ENCODE measurements at places on chromosomes 12 and 14. TPM values are rescaled to one million over a fixed set of nuclear protein-coding genes. Genes with fewer than 3 reads are reported as not detected.

Gene SERPINA10
- total RNA-seq: not detected

Gene MGAT4C
- total RNA-seq: 1.0 TPM

Gene INSM2
- total RNA-seq: not detected

Gene GPATCH2L
- 40.2 TPM for total RNA-seq

Gene TMPRSS12
- total RNA-seq: not detected

Gene SMIM41
- total RNA-seq: not detected

Gene SPTB
- 312 TPM for total RNA-seq

Gene A2ML1
- not detected for total RNA-seq

Gene PLEKHG7
- 0.52 TPM for total RNA-seq

Gene DLGAP5
- 4.2 TPM for total RNA-seq

Gene GPR84
- total RNA-seq: not detected

Gene AJUBA
- 77.8 TPM for total RNA-seq

Gene TAS2R7
- total RNA-seq: not detected

Gene HCAR2
- total RNA-seq: 1.6 TPM

Gene PRPH
- 2.6 TPM for total RNA-seq

Gene P3H3
- total RNA-seq: 19.8 TPM

Gene KLRC4
- not detected for total RNA-seq

Gene DDX23
- 56.9 TPM for total RNA-seq

Gene AQP2
- total RNA-seq: not detected

Gene SSPN
- total RNA-seq: 56.9 TPM

Gene SYCP3
- not detected for total RNA-seq

Gene ENDOU
- total RNA-seq: 1.0 TPM

Gene CNTN1
- total RNA-seq: 27.1 TPM

Gene MIP
- total RNA-seq: not detected

Gene ACYP1
- total RNA-seq: 8.4 TPM

Gene CCDC177
- total RNA-seq: not detected

Gene BATF
- total RNA-seq: 1.0 TPM

Gene SERPINA9
- not detected for total RNA-seq

Gene C12orf43
- total RNA-seq: 8.4 TPM

Gene SIRT4
- total RNA-seq: 3.7 TPM

Gene OTUB2
- 1.0 TPM for total RNA-seq

Gene FAM90A1
- total RNA-seq: 0.52 TPM

Gene OAS2
- 6.8 TPM for total RNA-seq

Gene BIN2
- 3.1 TPM for total RNA-seq

Gene KRT3
- total RNA-seq: not detected

Gene ANKRD9
- total RNA-seq: 9.4 TPM

Gene SLC4A8
- total RNA-seq: 0.52 TPM

Gene JAG2
- 33.9 TPM for total RNA-seq
